Activated T-cell treated with anti-CD3 and anti-CD28 coated beads for 48 hours (primary cell): ENCODE measurements at places on chromosomes 2 and 18.
A peak's percentile ranks its signal among the peaks of the same experiment; 100 is the strongest.

- DNase-seq, result no peak
These were observed 190.6 kb upstream of the VWC2L start for GRCh38 chr2:214220251-214220650.

- peak; percentile 79 for DNase-seq
These were observed at the start of gene ZNF407 for GRCh38 chr18:74597662-74598349. TSS of gene ZNF407 (plus strand) at chr18:74597870. CDS start at chr18:74631020, 33,150 bp downstream.

GRCh38 chr18:79746730-79747129 is 51.0 kb upstream of the KCNG2 start:
- no peak for DNase-seq

DNA sequence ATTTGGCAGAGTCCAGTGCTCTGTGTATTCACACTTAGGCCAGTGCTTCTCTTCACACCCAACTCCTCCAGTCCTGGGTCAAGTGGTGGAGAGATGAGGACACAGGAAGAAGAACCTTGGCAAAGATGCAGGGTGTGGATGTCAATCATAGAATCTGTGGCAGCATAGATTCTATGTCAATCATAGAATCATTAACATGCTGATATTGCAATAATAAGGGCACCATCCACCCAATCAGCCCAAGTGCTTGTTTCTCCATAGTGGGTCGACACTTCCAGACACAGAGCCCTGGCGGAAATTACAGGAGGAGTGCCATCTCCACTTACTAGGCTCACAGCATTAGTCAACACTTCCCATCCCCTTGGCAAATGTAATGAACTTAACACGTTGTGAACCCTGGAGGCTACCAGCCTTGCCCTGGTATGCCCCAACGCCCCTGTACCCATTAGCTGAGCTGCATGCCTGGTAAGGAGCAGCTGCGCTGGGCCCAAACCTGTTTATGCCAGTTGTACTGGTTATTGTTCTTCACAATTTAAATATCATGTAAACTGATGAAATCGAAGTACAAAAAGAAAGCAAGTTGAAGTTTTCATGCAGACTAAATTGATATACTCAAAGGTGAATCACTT is 161.5 kb upstream of the SMAD2 start:
- DNase-seq, result no peak

DNA sequence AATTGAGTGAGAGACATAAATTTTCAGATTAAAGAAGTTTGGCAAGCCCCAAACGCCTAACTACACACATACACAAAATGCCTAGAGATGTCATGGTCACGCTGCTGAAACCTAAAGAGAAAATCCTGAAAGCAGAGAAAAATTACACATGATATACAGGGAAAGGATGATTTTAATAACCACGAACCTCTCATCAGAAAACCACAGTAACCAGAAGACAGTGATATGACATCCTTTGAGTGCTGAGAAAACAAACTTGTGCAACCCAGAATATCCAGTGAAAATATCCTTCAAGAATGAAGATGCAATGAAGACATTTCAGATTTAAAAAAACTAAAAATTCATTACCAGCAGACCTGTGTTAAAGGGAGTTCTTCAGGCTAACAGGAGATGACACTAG is 122.4 kb upstream of the LMAN1 start:
- DNase-seq, result no peak

- no peak for DNase-seq
These were observed 166.8 kb downstream of the TPGS2 start for GRCh38 chr18:36661999-36662398.

- no peak for DNase-seq
These were observed 5.5 kb downstream of the BOK start for GRCh38 chr2:241563981-241564595.

- DNase-seq, result no peak
These were observed 83.4 kb upstream of the SNTG2 start for GRCh38 chr2:867296-867695.

DNA sequence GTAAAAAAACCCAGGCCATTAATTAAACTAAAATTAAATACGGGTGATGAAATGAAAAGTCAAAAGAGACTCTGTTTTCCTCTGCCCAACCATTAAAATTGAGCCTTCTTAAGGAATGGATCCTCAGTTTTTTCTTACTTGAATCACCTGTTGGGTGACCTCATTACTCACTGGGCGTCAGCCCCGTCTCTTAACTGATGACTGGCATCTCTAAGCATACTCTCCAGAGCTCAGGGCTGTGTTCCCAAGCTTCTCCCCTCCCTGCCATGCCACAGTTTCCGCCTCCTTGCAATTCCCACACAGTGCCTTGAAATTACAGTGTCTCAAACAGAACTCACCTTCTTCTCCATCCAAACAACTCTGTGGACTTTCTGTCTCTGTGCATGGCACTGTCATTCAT is 421.1 kb upstream of the CELF4 start:
- no peak for DNase-seq

DNA sequence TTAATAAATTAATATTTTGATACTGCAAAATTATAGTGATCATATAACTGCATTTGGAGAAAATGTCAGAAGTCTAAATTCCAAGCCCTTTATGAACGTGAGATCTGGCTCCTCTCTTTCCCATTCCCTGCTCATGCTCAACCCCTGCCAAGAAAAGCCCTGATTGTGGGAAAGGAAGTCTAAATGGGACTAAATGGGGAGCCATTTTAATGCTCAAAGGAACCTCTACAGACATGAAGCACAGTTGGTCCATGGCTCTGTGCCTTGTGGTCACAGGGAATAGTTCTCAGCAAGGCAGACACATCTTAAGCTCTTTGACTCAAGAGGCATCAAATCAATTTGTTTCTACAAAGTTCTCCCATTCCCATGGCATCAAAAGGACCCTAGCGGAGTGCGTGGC is 29.3 kb upstream of the INSIG2 start:
- no peak for DNase-seq

DNA sequence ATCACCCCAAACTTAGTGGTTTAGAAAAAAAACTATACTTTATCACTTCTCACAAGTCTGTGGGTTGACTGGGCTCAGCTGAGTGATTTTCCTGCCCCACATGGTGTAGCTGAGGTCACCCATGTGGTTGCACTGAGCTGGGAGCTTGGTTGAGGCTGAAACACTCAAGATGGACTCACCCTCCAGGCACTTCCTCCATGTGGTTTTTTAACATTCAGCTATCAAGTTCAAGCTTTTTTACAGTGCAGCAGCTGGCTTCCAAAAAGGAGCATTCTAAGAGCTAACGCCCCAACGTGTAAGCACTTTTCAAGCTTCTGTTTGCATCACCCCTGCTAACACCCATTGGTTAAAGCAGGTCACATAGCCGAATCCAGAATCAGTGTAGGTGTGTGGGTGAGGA is 105.9 kb upstream of the CREB1 start:
- peak; percentile 31 for DNase-seq

DNA sequence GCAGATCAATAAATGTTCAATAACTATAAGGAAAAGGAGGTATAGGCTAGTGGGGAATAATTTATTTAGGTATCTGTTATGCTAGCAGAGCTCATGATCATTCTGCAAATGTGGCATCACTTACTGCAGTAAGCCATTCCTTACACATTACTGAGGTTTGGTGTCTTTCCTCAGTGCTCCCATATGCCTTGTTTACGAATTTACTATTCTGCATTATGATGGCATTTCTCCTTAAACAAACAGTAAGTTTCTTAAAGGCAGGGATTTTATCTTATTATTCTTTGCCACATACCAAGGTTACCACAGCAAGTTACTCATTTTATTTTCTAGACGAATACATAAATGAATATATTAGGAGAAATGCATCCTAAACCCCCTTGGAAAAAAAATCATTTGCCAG is 88.4 kb downstream of the DSEL start:
- no peak for DNase-seq

GRCh38 chr2:240926516-240927389 is 20.6 kb downstream of the CROCC2 start:
- no peak for DNase-seq

- DNase-seq, result no peak
These were observed 678.3 kb upstream of the NRXN1 start for GRCh38 chr2:51710222-51710621.

GRCh38 chr2:203694191-203694590 is 12.2 kb upstream of the CD28 start:
- DNase-seq, result no peak

- DNase-seq, result no peak
These were observed 6.2 kb downstream of the PKDCC start for GRCh38 chr2:42053791-42054701.

DNA sequence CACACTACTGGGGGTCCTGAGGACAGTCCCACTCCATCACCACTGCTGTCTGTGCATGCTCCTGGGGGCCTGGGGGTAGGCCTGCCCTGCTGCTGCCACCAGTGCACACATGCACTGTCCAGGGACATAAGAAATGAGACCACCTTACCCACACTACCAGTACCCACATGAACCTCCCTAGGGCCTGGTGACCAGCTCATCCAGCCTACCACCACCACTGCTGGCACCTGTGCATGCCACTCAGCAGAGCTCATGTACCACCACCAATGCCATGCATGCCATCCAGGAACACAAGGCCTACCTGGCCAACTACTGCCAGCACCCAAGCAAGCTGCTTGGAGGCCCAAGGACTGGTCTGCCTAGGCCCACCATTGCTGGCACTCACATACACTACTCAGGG is 112.8 kb downstream of the BARD1 start:
- no peak for DNase-seq

- no peak for DNase-seq
These were observed 20.7 kb downstream of the SP140 start for GRCh38 chr2:230246206-230246605.

DNA sequence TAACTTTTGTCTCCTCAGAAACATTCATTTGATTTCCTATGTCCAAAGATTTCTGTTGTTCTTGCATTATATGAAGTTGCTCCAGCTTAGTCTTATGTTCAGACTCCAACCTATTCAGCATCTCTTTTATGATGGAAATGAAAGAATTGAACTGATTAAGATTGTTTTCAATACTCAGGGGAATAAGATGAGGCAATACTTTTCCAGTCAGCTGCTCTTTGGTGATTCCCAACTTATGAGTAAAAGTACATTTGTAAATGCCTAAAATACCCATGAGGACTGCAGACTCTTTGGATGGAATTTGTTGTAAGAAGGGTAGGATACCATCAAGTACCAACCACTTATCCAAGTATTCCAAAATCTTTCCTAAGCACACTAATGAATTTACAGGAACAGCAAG is 39.8 kb downstream of the TRAK2 start:
- no peak for DNase-seq

GRCh38 chr18:23068011-23068410 is 67.3 kb upstream of the CABLES1 start:
- DNase-seq, result no peak

GRCh38 chr2:234964631-234965461 is 13.0 kb downstream of the SH3BP4 start:
- DNase-seq, result no peak

- DNase-seq, result no peak
These were observed 57.7 kb upstream of the MAP4K3 start for GRCh38 chr2:39494784-39495251.

DNA sequence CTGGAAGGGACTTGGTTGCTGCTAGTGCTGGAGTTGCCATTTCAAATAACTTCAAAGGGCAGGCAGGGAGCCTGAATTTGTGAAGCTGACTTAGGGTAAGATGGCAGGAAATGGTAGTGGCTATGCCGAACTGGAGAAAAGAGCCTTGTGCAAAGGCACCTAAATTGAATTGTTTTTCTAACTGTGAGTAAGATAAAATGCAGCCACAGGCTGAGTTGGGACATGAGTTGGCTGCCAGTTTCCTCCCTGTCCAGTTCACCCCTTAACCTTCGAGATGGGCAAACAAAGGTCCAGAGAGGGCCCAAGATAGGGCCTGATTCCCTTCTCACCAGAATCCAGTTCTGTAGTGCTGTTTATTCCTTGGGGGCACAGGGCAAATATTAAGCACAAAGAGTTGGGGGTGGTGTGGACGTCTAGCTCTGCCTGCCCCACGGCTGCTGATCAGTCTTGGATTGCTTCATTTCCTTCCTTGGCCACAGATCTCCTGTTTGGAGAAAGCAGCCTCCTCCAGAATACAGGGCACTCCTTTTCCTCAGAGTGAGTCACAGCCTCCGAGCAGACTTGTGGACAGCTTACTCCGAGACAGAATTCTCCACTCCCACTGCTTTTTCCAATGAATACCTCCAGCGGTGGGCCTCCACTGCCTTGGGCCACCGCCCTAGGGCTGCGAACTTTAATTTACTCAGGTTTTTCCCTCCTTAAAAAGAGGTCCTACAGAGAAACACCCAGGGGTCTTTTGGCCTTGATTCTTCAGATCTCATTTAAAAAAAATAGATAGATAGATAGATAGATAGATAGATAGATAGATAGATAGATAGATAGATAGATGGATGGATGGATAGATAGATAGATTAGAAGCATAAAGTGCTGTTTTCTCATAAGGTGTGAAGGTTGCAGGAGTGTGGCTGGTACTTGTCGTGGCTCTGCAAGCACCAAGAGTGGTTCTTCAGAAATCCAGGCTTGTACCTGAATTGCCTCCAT is 18.4 kb upstream of the SLC20A1 start:
- no peak for DNase-seq

DNA sequence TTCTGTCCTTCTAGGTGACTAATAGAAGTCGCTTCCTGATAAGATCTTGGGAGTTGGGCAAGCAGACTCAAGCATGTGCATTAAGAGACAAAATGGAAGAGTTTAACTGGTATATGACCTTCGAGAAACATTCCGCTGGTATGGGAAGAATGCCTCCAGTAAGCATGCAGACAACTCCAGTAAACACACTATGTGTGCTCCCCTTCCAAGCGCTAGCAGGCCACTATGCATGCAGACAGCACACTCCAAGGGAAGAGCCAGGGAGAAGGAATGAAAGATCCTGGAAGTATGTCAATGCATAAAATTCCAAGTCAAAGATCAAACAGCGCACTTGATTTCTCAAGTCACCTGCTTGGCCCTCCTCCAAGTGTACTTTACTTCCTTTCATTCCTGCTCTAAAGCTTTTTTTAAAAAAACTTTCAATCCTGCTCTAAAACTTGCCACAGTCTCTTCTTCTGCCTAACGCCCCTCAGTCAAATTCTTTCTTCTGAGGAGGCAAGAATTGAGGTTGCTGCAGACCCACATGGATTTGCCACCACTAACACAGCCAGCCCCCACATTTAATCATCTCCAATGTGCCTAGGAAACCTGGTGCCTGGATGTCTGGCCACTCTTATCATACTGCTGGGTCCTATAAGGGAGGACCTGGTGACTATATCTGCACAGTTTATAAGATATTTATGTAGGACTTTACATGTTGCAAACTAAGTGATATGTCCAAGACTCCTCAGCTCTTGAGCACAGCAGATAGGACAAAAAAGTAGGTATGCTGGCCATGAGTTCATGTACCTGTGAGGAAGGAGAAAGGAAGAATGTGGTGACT is 239.8 kb downstream of the PDE11A start:
- DNase-seq, result no peak

GRCh38 chr2:178912416-178913048 is 105.3 kb upstream of the TTN start:
- DNase-seq, result no peak

GRCh38 chr18:48889981-48890762 is 60.6 kb downstream of the SMAD7 start:
- no peak for DNase-seq

GRCh38 chr18:48893608-48894600 is 56.9 kb downstream of the SMAD7 start:
- no peak for DNase-seq

- DNase-seq, result no peak
These were observed 704 bp downstream of the ANKRD53 start for GRCh38 chr2:70979180-70979488.

GRCh38 chr18:12862874-12863482 is 21.1 kb downstream of the PTPN2 start:
- no peak for DNase-seq
